Subcutaneous adipose tissue (tissue), 4 donors: ENCODE measurements at places on chromosomes 12 and 14. TPM values are rescaled to one million over a fixed set of nuclear protein-coding genes. Genes with fewer than 3 reads are reported as not detected.

The OLR1 gene
- not detected for total RNA-seq

The AMIGO2 gene
- 6.6 TPM for total RNA-seq

The SYNDIG1L gene
- total RNA-seq, result 0.49 TPM

The KRT80 gene
- total RNA-seq, result not detected

The STRAP gene
- 77.1 TPM for total RNA-seq

The OR11G2 gene
- not detected for total RNA-seq

The CPNE6 gene
- not detected for total RNA-seq

The PRB2 gene
- not detected for total RNA-seq

The UNC79 gene
- total RNA-seq, result 0.16 TPM

The SLC38A6 gene
- total RNA-seq, result 20.3 TPM

The TTC9 gene
- 0.65 TPM for total RNA-seq

The TAS2R14 gene
- total RNA-seq, result 4.1 TPM

The RITA1 gene
- total RNA-seq, result 8.3 TPM

The IL26 gene
- total RNA-seq, result not detected

The PLEKHG7 gene
- total RNA-seq, result not detected

The HELB gene
- total RNA-seq, result 5.4 TPM

The BICDL1 gene
- not detected for total RNA-seq

The NUAK1 gene
- 38.6 TPM for total RNA-seq

The DTX1 gene
- total RNA-seq, result 20.2 TPM

The CD69 gene
- total RNA-seq, result not detected

The MMP17 gene
- total RNA-seq, result 12.7 TPM

The STXBP6 gene
- total RNA-seq, result 10.8 TPM

The MAP1LC3B2 gene
- total RNA-seq, result 1.1 TPM

The ACTN1 gene
- 109 TPM for total RNA-seq

The LMNTD1 gene
- total RNA-seq, result not detected

The RNF31 gene
- 31.0 TPM for total RNA-seq

The TTC8 gene
- 38.9 TPM for total RNA-seq

The GPRC5A gene
- total RNA-seq, result 15.7 TPM

The CLECL1 gene
- not detected for total RNA-seq

The NRIP2 gene
- total RNA-seq, result 1.5 TPM

The KRT77 gene
- total RNA-seq, result 1.5 TPM

The MYF5 gene
- not detected for total RNA-seq

The ASCL1 gene
- not detected for total RNA-seq

The NRL gene
- total RNA-seq, result 3.0 TPM
